ENCODE measurements at places on chromosomes 5 and 9.

- no peak for DNase-seq
Observed at GRCh38 chr5:52878656-52879055, 90.9 kb downstream of the ITGA1 start.

DNA sequence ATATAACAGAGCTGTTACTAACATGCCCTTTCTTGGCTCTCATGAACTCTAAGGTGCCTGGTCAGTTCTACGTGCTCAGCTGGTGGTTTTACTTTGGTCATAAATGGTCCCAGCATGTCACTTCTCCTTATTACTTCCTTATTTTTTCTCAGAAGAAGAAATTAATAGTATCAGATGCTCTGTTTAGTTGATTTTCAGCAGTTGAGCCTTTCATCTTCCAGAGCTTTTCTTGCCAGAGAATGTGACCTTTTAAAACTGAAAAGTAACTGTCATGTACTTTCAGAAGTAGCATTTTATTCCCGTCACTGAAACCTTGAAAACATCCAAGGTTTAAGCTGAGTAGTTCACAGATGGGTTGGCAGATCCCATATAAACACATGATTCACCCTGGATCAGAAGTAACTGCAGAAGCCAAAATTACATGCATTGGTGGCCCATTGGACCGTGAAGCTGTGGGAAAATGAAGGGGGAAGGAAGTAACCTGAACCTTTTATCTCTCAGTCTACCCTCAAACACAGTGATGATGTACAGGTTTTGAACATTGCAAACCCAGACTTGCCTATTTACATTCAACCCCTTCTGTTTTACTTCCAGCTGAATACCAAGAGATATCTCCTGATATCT is 50.5 kb downstream of the HACD4 start:
- DNase-seq = no peak

DNA sequence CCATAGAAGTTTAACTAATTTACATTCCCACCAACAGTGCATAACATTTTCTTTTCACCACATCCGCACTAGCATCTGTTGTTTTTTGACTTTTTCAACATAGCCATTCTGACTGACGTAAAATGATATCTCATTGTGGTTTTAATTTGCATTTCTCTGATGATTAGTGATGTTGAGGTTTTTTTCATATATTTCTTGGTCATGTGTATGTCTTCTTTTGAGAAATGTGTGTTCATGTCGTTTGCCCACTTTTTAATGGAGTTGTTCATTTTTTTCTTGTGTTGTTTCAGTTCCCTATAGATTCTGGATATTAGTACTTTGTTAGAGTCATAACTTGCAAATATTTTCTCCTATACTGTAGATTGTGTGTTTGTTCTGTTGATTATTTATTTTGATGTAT is 163.4 kb downstream of the FER start:
- DNase-seq = no peak

DNA sequence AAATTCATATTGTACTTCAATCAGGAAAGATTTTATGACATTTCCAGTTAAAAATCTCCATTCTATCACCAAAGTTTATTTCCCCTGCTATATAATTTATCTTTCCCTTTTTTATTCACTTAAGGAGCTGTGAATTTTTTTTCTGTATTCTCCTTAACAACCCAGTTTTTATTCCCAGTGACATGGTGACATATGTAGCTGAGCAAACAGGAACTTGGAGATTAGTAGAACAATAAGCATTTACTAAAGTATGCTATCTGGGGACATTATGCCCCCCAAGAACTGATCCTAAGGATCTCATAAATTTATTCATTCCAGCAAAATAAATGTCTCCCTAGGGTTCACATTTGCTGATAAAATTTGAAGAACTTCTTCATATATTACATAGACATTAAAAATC is 1044.0 kb upstream of the CDH6 start:
- no peak for DNase-seq

- DNase-seq = no peak
Observed at GRCh38 chr5:84260939-84261338, 123.7 kb downstream of the EDIL3 start.

DNA sequence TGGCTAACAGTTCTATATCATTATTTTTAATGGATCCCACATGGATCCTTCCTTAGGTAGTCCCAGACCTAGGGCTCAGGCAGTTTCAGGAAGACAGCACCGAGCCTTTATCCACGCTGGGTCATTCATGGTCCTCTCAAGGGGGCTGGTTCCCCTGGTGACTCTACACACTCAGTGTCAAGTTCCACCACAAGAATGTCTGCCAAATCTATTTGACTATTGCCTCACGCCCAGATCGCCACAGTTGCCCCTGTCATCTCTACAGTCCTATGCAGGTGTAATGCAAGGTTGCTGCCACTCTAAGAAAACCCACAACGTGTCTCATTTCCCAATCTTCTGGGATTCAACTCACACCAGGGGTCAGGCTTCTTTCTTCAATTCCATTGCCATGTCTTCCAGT is 8.0 kb upstream of the ZNF366 start:
- DNase-seq = no peak

DNA sequence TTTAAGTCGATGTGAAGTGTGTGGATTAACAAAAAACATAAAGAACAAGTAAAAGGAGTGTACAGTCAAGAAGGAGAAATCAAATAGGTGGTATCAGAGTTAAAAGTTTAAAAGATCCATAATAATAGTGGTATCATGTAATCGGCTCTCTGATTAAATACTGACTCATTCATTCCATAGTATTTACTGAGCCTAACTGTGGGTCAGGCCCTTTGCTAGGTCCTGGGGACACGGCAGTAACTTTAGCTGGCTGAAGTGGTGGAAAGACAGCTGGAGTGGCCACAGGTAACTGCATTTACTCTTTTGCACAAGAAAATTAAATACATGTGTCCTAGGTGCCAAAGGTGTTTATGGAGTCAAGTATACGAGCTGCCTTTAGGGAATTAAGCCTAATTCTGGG is 124.0 kb downstream of the GNAQ start:
- no peak for DNase-seq

- DNase-seq = no peak
Observed at GRCh38 chr9:112750764-112751055, 150 bp downstream of the SNX30 start.

- DNase-seq = no peak
Observed at GRCh38 chr5:38707352-38708210, 138.2 kb upstream of the OSMR start.

- no peak for DNase-seq
Observed at GRCh38 chr5:168989731-168990505, 311.0 kb downstream of the SLIT3 start.

DNA sequence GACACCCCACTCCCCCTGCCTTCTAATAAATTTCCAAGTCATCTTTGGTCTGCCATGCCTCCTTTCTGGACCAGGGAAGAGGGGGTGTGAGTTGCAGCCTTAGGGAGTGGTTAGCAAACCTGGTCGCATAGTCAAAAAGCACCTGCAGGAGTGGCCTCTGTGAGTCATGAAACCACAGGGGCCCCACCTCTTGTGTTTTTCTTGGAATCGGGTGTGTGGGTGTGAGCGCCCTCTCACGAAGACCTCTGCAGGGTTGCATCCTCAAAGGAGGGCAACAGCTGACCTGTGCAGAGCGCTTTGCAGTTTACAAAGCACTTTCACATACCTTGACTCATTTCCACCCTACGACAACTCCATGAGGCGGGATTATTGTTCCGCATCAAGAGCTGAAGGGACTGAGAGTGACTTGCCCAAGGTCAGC is 36.8 kb upstream of the TEX48 start:
- DNase-seq = peak; percentile 87

GRCh38 chr5:8137941-8138550 is 269.1 kb downstream of the MTRR start:
- DNase-seq = no peak

DNA sequence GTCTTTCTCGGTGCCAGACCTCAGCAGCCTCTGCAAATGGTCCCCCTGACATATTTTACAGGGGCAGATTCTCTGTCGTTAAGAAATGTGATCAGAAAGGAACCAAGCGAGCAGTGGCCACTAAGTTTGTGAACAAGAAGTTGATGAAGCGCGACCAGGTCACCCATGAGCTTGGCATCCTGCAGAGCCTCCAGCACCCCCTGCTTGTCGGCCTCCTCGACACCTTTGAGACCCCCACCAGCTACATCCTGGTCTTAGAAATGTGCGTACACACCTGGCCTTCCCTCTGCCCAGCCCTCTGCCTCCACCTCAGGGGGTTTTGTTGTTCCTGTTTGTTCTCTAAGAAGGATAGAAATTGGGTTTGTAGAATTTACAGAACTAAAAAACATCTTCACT is 77.3 kb upstream of the OTULINL start:
- no peak for DNase-seq

- no peak for DNase-seq
Observed at GRCh38 chr5:38601133-38601862, 44.9 kb upstream of the LIFR start.

DNA sequence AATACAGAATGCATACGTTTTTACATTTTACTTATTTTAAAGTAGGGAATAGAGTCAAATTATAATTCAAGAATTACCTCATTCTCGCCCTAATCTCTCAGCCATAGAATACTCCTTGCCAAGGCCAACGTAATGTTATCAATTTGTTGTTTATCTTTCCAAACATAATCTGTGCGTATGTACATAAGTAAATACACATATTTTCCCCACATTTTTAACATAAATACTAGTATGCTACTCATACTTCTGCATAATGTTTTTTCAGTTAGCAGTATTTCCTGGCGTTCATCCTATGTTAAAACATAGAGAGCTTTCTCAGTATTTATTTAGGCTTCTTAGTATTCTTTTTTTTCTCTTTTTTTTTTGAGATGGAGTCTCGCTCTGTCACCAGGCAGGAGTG is 28.8 kb downstream of the RBM27 start:
- DNase-seq = no peak

- no peak for DNase-seq
Observed at GRCh38 chr5:34738381-34738780, 82.3 kb downstream of the RAI14 start.

- no peak for DNase-seq
Observed at GRCh38 chr5:36657563-36657995, 51.2 kb downstream of the SLC1A3 start.

- DNase-seq = no peak
Observed at GRCh38 chr9:133278161-133279114, 3.4 kb upstream of the ABO start.

DNA sequence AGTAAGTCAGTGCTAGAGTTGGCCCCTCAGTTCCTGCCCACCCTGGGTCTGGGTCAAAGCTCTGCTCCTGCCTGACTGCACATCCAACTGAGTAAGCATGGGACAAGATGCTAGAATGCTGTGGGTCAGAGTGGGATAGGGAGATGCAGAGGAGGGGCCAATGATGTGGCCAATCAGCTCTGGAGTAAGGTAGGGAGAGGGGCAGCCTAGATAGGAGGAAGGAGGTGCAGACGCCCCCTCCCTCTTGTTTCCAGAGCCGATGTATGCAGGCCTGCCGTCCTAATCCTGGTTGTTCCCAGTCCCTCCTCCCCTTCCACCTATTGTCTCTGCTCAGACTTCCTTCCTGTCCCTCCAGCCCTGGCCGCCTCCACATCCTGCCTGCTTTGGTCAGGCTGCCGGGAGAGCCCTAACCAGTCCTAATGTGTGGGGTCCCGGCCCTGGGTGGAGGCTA is 1.3 kb downstream of the ARAP3 start:
- DNase-seq = no peak

DNA sequence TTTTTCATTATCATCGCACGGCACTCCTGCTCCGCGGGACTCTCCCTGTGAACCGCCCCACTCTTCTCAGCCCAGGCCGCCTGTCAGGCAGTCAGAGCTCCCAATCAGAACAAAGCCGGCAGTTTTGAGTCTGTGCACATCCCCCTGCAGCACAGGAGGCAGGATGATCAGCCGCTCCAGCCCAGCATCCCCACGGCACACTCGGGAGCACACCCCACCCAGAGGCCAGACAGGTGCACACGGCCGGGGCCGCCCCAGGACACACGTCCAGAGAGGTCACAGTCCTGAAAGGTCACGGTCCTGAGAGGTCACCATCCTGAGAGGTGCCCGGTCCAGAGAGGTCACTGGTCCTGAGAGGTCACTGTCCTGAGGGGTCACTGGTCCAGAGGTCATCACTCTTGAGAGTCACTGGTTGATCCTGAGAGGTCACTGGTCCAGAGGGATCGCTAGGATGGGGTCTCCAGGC is 8.4 kb downstream of the TPPP start:
- DNase-seq = no peak

GRCh38 chr5:136453986-136454758 is 88.8 kb upstream of the TRPC7 start:
- no peak for DNase-seq

- DNase-seq = no peak
Observed at GRCh38 chr5:116482394-116482793, 92.2 kb downstream of the SEMA6A start.

GRCh38 chr9:129309906-129310305 is 131.8 kb upstream of the IER5L start:
- no peak for DNase-seq

- no peak for DNase-seq
Observed at GRCh38 chr9:124973807-124974206, 32.9 kb upstream of the GOLGA1 start.

- no peak for DNase-seq
Observed at GRCh38 chr5:130777794-130778193, 387.3 kb downstream of the HINT1 start.

GRCh38 chr9:136203408-136204144 is 1.4 kb downstream of the LHX3 start:
- DNase-seq = no peak

- no peak for DNase-seq
Observed at GRCh38 chr9:115694991-115695390, 458.6 kb upstream of the PAPPA start.

DNA sequence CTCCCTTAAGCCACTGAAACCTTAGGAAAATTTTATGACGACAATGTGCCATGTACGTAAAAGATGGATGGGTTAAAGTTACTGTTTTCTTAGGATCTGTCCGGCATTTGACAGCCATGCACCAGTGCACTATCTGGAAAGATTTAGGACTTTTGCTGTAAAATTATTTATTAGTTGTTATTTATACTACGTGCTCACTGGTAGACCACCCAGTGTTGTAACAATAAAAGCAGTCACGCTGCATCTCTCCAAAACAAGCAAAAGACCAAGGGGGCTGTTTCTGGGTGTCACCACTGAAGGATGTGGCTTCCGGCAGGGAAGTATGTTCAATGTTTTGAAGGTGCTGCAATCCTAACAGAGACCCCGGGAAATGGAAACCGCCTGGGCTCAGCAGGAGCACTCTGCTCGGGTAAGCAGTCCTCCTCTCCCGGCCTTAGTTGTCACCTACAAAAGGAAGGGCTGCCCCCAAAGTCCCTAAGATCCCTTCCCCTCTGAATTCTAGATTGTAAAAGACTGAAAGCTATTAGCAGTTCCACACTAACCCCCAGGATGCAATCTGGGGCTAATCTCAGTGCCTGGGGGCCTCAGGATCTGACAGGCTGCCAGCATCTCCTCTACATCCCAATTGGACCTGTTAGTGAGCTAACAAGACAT is 38.6 kb downstream of the SAXO1 start:
- DNase-seq = no peak

- DNase-seq = no peak
Observed at GRCh38 chr9:107137495-107138202, 145.4 kb upstream of the RAD23B start.

Measured in CD8-positive, alpha-beta memory T cell (primary cell).